ENCODE measurements at places on chromosomes 6 and 20.

DNA sequence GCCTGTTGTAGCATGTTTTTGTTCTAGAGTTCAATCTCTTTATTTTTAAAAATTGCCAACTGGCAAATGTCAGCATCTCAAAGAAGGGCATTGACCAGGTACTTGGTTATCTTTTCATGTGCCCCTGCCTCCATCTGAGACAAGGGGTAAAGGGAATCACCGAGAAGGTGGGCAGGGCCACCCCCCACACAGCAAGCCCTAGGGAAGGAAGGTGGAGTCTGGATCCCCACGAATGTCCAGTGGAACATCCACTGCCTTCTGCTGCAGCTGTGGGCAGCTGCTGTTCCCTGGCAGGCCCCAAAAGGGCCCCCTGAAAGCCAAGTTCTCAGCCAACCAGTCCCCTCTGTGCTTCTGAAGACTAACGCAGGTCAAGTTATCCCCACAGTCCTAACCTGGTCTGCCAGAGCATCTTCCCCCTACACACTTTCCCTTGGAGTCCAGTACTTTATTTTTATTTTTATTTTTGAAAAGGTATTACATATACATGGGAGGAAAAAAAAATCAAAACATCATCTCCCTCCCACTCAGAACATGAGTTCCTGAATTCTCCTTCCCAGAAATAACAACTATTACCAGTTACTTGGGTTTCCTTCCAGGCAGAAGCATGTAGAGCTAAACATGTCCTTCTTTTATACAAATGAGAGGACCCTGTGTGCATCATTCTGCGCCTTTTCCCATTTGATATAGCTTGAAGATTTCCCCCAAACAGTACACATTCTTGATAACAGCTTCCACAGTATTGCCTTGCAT is 253.7 kb downstream of the MAFB start:
- no peak for DNase-seq

- no peak for DNase-seq
Measured at GRCh38 chr6:168302534-168302933, 17.0 kb downstream of the DACT2 start.

DNA sequence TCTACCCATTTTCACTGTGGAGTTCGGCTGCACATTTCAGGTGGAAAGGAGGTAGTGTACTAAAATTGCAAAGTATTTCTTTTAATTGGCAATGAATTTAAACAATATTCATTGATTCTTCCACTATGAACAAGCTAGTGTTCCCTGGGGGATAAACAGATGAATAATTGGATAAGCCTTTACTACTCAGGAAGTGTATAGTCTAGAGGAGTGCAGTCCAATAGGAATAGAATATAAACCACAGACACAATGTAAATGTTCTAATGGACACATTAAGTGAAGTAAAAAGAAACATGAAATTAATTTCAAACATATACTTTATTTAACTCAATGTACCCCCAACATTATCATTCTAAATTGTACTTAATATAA is 28.7 kb downstream of the SGK1 start:
- DNase-seq = no peak

DNA sequence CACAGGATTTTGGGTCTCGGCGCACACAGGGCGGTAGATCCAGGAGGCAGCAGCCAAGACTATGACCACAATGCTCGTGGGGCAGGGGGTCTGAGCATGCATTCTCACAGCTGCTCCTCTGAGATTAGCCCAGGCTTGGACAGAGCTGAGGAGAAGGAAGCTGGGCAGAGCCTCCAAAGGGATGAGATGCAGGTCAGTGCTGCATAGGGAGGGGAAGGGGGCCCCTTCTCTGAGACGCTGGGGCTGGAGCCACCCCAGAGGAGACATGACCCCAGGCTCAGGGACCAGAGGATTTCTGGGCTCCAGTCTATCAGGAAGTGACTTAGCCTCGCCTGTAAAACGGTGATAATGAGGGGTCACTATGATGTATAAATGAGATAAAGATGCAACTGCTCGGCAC is 93.9 kb downstream of the BFSP1 start:
- no peak for DNase-seq
